T-helper 2 cell treated with Interferon-gamma antibody and Interleukin-4, amounts not matched to agents 5 μg/mL and 100 μg/mL, for 36 hours (primary cell): ENCODE measurements at places on chromosomes 2 and 18.

DNA sequence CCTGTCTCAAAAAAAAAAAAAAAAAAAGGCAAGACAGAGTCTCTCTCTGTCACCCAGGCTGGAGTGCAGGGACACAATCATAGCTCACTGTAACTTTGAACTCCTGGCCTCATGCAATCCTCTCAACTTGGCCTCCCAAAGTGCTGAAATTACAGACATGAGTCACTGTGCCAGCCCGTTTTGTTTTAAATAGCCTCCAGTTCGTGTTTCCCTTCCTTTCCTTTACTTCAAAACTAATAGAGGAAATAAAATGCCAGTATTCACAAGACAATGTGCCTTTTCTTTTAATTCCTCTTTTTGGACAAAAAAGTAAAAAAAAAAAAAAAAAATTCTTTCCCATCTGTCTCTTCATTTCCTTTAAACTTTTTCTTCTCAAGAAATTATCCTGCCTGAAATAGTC, 54.5 kb upstream of the ACMSD start:
- DNase-seq, result no peak

GRCh38 chr18:9494778-9495331, 19.5 kb downstream of the RALBP1 start:
- no peak for DNase-seq

DNA sequence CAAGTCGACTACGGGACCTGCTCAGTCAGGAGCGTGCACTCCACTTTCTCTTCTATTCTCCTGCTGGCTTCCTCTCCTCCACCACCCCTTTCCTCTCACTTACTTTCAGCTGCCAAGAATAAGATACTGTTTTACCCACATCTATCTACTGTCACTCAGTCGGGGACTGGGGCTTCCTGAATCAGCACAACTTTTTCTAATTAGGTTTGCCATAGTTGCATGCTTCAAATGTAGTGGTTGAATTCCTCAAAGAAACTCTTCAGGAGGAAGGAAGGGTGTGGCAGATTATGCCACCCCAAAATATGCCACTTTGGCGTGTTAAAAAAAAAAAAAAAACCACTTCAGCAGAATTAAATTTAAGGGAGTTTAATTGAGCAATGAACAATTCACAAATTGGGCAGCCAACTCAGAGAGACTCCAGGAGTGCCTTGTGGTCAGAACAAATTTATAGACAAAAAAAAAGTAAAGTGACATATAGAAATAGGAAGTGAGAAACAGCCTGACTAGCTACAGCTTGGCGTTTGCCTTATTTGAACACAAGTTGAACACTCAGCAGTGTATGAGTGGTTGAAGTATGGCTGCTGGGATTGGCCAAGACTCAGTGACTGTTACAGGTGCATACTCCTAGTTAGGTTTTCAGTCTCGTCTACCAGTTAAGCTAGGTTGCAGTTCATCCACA, 32.5 kb upstream of the RMDN2 start:
- no peak for DNase-seq

GRCh38 chr2:67476809-67477790, 80.0 kb downstream of the ETAA1 start:
- DNase-seq, result no peak

DNA sequence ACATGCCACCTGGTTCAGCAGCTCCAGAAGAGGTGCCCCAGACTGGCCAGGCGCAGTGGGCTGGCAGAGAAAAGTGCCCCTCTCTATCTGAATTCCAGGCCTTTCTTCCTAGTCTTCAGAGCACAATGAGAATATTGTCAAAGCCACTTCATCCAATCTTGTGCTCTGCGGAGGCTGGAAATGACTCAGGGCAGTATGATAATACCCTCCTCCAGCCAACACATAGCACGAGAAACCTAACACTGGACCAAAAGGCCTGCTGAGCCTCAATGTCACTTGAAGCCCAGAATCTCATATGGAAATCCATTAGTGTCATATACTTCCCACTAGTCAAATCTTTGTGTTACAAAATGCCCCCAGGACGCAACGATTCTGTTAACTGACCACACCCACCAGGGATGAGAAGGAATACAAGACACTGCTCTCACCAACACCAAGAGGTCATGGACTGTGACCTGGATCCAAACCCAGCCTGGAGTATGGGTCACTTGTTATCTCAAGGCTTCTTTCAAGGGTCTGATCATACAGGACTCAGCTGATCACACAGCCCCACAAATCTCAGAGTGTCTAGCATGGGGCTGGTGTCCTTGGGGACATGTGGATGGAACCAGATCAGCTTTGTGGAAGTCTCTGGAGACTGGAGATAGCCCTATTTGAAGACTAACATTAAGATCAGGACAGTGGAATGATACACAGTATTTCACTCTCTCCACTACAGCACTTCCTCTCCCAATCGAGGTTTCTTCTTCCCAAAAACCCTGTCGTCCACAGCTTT, 10.1 kb downstream of the KIF3C start:
- no peak for DNase-seq

DNA sequence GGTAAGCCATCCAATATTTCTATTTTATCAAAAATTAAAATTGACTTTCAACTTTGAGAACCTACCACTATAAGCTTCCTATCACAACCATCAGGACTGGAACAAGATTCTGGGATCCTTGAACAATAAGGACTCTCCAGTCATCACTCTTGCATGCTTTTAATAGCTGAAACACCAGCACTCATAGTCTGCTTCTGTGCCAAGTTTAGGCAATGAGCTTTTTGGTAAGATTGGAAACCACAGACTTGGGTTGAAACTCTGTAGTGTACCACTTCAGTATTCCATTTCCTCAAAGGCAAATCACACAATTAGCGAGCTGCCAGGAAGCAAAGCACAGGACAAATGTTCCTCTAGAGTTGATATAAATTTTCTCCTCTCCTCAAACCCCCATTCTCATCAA, 1065.8 kb upstream of the SLC39A10 start:
- DNase-seq, result no peak

DNA sequence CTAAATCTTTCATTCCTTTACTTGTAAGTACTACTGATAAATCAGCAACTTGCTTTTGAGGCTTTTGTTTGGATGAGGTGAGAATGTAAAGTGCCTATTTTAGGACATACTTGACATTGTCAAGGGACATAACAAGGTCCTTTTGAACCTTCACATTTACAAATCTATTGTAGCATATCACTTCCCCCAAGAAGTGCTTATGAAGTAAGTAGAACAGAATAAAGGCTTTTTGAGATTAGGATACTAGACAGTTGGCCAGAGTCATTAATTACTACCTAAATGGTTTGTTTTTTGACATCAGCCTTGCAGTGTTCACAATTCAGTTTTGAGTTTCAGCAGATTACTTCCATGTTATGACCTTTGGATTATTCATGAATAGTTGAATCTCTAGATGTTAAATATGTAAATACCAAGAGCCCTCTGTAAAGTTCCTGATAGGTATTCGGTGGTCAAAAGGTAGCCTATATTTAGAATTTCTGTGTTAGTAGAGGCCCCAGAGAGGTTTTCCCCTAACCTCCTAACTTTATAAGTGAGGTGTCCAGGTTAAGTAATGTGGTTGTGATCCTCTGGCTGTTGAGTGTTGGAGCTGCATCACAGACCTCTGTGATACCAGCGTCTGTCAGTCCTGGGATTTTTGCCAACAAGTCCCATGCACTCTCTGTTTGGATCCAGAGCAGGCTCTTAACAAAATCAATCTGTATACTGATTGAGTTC, 67.2 kb downstream of the LCLAT1 start:
- DNase-seq, result no peak

DNA sequence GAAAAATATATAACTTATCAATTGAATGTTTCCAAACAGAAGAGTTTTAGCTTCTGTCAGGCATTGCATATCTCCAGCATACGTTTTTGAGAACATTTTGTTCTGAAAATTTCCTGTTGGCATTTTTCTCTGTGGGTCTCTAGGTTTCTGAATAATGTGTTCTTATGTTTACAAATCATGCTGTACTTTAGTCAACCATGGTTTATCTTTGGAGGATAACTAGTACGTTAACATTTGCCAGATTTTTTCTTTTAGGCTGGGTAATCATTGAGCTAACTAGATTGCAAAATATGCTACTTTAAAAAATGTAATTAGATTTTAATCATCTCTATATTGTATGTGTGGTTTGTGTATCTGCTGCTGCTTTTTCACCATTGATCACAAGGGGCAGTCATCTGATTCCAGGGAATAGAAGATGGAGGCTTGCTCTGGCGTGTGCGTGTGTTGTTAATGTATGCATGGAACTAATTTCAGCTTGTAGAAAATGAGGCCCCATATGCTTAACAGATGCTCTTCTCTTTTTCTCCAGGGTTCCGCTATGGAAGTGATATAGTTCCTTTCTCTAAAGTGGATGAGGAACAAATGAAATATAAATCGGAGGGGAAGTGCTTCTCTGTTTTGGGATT, 21.3 kb downstream of the XRCC5 start:
- DNase-seq, result no peak

- no peak for DNase-seq
These were observed 4.8 kb downstream of the SOX11 start for GRCh38 chr2:5696945-5697521.
